ENCODE measurements at places on chromosomes 13 and 19.

DNA sequence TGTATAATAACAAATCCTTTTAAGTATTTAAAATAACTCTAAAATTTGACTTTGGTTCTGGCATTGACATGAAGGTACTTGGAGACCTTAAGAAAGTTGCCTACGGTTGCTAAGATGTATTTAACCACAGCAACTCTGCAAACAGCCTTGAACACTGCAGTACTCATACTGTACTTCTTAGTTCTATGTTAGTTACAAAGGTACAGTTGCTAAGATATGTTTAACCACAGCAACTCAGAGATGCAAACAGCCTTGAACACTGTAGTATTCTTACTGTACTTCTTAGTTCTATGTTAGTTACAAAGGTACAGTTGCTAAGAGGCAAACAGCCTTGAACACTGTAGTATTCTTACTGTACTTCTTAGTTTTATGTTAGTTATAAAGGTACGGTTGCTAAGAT is 268.3 kb upstream of the MIR17HG start:
- no peak for DNase-seq

DNA sequence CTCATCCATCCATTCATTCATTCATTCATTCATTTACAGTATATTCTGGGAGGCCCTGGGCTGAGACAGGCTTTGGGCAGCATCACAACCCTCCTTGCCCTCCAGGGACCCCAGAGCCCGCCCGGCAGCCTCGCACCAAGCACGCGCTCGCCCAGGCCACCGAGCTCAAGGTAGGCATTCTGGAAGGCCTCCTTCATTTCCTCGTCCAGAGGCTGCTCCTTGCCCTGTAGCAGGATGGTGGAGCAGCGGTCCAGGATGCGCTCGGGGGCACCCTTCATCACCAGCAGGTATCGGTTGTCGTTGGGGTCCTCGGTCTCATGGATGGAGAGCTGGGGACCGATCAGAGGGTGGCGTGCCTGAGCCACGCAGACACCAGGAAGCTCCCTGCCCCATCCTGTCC is 15.6 kb downstream of the ATP1A3 start:
- no peak for DNase-seq

GRCh38 chr13:105452895-105453294 is 1082.6 kb downstream of the EFNB2 start:
- DNase-seq = no peak

GRCh38 chr13:23391752-23392151 is 41.8 kb downstream of the SACS start:
- DNase-seq = no peak

DNA sequence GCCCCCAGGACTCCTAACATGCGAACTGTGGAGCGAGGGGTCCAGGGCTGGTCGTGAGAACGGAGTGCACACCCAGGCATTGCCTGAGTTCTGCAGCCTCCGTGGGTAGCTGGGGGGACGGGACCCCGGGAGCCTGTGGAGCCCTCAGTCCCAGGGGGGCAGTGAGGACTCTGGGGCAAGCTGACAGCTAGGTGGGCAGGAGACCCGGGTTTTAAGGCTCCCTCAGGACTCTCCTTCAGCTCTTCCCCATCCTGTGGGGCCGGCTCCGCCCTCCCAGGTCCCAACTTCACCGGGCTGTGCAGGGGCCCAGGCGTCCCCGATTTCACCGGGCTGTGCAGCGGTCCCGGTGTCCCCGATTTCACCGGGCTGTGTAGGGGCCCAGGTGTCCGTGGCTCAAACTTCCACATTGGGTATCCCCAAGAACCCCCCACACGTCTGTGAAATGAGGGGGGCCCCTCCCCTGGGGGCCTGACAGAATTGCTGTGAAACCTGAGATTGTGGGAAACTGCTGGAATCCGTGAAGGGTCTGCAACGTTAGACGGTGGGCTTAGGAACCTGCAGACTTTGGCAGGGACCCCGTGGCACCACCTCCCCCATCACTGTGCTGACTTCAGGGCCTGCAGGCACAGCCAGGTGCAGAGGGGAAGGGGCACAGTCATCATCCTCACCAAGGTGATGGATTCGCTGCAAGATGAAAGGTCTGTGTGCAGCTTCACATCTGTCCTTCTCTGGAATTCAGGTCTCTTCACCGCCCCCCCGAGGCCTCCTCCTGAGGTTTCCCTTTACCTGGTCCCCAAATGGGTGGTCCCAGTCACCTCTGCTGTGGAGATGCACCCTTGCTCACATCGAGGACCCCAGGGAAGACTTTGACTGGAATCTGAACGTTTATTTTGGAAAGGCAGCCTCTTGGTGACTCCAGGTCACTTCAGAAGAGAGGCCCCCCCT is 73.2 kb upstream of the MCF2L start:
- DNase-seq = no peak

DNA sequence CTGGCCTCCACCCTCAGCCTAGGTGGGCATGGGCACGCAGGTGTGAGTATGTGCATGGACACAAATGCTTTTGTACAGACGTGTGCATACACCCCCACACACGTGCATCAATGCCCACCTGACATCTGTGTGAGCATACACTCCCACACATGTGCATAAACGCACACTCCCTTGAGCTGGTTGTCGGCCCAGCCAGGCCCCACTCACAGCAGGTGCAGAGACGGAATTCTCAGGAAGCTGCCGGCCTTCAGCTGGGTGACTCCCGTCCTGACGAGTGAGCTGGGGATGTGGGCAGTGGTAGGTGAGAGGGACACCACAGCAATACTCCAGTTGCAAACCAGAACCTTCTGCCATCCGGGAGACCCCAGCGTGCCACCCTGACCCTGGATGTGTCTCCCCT is 1.0 kb downstream of the LGI4 start:
- no peak for DNase-seq

DNA sequence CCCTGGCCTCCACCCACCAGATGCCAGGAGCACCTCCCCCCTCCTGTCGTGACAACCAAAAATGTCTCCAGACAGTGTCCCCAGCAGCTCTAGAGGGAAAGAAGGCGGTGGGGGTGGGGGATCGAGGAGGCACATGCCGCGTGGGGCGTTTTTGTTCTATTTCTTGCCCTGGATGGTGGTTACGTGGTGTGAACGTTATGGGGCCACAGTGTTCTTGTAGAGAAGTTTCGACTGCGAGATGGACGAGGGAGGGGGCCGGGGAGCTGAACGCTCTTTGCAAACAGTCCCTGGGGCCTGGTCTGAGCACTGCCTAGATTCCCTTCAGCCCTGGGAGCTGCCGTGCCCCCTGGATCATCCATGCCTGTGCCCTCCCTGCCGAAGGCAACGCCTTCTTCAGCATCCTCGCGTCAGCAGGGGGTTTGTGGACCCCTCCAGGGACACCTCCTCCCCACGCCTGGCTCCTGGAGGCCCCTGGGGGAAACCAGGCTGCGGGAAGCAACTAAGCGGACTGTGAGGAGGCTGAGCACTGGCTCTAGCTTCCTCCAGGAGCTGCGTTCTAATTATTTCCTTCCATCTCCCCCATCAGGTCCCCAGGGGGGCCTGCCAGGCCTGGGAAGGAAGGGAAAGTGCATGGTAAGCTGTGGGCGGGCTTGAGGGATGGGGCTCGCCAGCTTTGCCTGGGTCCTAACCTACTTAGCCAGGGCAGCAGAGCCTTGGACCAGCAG is 131.5 kb downstream of the IER2 start:
- no peak for DNase-seq

- DNase-seq = no peak
Measured at GRCh38 chr13:107765724-107766401, 449.5 kb downstream of the LIG4 start.

DNA sequence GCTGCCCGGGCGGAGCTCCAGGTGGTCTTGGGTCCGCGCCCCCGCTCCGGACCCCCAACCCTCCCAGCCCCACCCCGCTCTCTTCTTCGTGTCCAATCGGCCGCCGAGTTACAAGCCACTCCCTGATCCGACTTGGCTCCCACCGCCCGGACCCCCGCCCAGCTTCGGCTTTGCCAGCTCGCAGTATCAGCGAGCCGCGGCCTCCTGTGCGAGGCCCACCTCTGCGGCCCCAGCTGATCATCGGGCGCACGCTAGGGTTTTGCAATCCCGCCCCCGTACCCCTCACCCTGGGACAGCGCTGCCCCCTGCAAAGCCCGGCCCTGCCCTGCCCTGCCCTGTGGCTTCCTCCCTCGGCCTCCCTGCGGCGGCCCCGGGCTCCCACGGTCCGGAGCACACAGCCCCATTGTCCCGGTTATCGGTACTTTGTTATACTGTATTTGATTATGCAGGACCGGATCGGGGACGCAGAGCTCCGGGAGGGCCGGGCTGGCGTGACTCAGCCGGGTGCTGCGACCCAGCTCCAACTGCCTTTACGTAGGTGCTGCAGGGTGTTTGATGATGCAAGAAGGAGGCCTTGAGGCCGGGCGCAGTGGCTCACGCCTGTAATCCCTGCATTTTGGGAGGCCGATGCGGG is 598 bp upstream of the LPAR2 start:
- no peak for DNase-seq

DNA sequence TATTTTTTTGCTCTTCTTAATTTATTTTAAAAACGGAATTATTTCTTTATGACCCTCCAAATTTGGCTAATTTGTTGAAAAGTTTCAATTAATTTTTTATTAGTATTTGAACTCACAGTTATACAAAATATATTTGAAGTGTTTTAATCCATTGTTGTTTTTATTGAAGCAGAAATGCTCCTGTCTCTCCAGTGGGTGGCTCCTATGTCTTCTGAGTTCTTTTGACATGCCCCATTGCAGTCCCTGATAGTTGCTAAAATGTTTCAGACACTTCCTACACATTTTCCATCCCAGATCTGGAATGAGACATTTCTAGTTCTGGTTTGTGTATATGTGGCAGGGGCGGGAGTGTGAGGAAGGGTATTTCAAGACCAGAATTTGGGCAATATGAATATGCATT is 579.4 kb upstream of the PRR20A start:
- no peak for DNase-seq

DNA sequence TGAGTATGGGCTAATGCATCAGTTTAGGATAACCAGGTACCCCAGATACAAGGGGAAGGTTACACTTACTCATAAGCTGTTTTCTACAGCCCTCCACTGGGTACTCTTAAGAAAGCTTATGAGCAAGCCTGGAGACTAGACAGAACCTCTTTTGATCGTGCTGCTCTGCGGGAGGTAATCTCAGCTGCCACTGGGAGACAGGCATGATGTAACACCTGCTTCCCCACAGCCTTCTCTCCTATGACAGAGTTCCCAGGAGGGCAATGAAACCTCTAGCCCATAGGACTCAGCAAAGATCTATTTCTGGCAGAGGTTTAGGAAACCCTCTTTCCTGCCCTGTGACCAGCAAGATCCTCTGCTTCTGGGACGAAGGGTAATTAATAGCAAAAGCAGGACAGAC is 65.6 kb downstream of the WASF3 start:
- DNase-seq = no peak

GRCh38 chr19:22602631-22603272 is 31.4 kb upstream of the ZNF492 start:
- no peak for DNase-seq

DNA sequence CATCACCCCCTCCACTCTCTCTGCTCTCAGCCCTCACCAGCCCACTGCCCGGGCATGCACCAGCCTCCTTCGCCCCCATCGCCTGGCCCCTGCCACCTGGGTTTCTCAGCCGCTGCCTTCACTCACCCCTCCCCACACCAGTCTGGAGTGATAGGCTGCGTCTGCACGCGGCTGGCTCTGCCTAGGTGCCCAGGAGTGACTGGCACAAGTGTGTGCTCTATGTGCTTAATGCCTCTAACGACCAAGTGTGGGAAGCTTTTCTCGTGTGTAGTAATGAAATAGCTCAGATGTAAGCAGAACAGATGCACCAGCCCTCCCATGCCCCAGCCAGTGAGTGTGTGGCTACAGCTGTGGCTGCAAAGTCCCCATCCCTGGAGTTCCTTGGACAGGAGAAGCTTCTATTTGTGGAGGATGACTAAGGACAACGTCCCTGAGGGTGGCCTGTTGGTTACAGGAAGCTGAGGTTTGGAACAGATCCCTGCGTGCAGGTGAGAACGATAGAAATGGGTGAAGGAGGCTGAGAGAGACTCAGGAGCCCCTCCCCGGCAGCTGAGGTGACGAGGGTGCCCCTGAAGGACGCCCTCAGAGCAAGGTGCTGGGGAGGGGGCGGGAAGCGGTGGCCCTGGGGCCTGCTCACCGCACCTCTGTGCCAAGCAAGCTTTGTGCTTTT is 35.6 kb downstream of the ATP11A start:
- DNase-seq = no peak

GRCh38 chr13:108315273-108315672 is 45.8 kb downstream of the TNFSF13B start:
- DNase-seq = no peak

DNA sequence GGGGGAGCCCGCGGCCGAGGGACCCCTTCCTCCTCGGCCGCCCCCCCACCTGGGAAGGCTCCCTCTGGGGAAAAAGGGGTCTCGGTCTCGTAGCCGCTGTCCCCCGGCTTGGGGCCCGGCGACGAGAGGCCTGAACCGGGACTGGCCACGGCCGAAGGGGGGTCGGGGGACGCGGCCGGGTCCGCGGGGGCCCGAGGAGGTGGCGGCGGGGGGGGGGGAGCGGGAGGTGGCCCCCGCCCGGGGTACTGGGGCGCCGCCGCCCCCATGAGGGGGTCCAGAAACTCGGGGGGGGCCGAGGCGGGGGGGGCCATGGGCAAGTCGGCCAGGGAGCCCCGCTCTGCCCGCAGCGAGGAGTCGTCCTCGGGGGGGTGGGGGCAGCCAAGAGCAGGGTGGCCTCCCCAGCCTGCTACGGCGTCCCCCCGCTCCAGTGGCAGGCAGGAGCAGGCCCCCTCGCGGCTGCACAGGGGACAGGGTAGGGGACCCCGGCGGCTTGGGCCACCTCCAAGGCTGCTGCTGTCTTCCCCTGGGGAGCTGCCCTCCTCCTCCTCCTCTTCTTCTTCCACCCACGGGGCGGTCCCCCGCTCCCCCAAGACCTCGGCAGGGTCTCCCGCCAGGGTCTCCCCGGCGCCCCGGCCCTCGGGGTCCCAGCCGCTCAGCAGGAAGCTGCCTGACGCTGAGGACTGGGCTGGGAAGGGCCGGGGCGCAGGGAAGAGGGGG is 12.9 kb downstream of the LMTK3 start:
- no peak for DNase-seq

DNA sequence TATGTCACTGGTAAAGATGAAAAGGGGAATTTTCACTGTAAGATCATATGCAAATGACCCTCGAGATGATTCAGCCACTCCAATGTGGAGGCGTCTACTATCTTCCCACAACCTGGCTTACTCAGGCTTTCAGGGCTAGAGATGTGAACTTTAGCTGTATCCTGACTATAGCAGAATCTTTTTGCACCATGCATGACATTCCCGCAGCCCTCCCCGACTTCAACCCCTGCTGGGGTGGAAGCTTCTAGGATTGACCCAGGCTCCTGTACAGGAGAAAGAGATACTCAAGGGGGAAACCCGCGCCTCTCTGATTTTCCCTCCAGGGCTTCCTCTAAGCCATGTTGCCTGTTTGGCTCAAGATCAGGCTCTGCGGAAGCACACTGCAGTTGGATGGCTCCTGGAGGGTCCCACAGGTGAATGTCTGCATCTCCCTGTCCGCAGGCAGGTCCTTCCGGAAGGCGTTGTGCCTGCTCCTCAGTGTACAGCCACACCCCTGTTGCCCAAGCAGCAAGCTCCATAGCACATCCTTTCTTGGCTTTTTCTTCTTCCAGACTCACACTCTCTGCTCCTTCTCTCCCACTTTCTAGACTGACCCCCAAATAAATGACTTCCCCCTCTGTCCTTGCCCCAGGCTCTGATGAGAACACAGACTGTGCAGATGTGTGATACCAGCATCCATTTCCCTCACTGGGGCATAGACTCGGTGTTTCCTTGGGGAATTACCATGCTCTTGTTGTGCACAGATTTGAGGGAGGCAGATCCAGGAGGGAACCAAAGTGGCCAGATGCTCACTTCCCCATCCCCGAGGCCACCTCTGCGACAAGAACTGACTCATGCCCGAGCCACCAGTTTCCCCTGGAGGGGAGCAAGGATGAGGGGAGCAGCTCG is 29.1 kb upstream of the POP4 start:
- DNase-seq = no peak

Measured in stimulated activated CD8-positive, alpha-beta memory T cell treated with anti-CD3 and anti-CD28 coated beads, Interleukin-15, amount 100 ng/mL, for 24 hours (primary cell).